ENCODE measurements at places on chromosomes 12 and 14. TPM values are rescaled to one million over a fixed set of nuclear protein-coding genes. Genes with fewer than 3 reads are reported as not detected.

Gene SLC25A21
- not detected for polyA plus RNA-seq

DNA sequence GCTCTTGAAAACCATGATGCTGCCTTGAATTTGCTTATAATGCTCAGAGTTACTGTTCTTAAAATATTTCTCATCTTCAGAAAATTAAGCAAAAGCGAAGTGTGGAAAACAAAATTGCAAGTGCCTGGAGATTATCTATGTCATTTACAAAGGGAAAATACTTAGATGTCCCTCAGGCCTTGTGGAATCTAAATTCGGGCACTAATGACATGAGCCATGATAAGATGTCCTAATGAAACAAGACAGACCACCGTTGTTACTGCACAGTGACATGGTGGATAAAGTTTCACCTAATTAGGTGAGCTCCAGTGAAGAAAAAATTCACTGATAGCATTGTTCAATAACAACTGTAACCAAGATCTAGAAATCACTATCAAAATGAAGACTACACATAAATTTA lies 30.4 kb downstream of the PPP1R13B start:
- no peak for DNase-seq

DNA sequence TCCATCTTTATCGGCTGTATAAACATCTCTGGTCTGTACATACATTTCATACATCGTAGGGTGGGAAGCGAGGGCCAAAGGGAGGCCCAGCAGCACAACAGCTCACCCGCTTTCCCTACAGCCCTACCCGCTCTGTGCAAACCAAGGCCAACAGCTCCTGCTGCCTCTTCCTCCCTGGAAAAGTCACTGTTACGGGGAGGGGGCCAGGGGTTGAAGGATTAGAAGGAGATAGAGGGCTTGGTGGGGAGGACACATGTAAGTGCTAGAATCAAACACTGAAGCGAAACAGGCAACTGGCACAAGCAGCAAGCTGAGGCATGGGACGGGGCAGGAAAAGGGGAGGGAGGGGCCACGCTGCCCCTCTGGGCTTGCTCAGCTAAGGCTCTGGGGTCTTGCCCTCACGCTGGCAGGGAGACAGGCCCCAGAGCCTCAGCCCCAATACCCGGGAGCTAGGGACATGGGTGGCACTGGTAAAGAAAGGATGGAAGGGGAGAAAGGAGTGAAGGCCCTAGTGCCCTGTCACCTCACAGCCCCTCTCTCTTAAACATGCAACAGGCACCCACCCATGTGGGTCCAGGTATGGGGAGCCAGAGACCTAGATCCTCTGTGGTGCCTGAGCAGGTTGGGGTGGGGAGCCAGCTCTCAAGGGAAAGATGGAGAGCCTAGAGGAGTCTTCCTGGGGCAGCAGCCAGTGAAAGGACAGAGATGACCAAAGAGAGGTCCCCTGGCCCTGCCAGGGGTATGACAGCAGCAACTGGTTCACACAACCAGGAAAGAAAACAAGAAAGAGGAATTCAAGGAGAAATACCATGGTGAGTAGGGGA lies 14.4 kb downstream of the SPRYD3 start:
- no peak for DNase-seq

GRCh38 chr14:54330876-54331275 lies 65.9 kb upstream of the CDKN3 start:
- DNase-seq = no peak

- DNase-seq = no peak
These were observed 215.6 kb upstream of the DDHD1 start for GRCh38 chr14:53368711-53369201.
